ENCODE measurements at places on chromosomes 7 and 10.

- DNase-seq: no peak
These were observed 268.9 kb downstream of the ADK start for GRCh38 chr10:74419958-74420375.

DNA sequence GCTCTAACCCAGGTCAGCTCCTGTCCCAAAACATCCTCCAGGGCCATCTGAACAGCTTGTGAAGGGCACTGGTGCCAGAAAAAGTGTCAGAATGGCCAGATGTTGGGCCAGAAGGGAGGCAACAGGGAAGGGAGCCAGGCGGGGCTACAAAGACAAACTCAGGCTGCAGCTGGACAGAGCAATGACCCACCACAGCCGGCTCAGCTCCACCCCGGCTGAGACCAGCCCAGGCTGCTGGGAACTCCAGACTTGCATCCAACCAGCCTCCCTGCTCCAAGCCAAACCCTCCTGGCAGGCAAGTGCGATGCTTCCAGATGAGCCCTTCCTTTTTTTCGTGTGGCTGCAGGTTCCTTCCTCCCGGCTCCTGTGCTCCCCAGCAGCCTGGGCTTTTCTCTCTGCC lies 466.9 kb downstream of the PTPRN2 start:
- DNase-seq: no peak

GRCh38 chr10:12181065-12181775 lies 14.5 kb downstream of the NUDT5 start:
- DNase-seq: peak; percentile 43

- DNase-seq: no peak
These were observed 84.3 kb downstream of the CUL2 start for GRCh38 chr10:35005868-35006267.

DNA sequence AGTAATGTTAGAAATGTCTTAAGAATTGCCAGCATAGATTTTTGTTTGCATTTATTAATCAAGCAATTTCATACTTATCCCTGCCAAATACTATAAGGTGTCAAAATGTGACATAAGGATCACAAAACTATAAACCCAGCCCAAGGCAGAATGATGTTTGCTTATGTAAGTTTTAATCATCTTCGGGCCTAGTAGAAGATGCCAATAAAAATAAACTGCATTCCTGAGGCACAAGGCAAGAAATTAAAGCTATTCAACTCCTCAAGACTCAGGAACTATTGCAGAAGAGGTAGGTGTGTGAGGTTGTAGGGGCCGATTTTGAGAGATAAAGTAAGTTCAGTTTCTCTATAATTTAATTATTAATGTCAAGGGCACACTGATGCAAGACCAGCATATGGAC lies 189.4 kb upstream of the AHR start:
- no peak for DNase-seq

GRCh38 chr7:102270178-102270887 lies 16.3 kb upstream of the SH2B2 start:
- DNase-seq: no peak

DNA sequence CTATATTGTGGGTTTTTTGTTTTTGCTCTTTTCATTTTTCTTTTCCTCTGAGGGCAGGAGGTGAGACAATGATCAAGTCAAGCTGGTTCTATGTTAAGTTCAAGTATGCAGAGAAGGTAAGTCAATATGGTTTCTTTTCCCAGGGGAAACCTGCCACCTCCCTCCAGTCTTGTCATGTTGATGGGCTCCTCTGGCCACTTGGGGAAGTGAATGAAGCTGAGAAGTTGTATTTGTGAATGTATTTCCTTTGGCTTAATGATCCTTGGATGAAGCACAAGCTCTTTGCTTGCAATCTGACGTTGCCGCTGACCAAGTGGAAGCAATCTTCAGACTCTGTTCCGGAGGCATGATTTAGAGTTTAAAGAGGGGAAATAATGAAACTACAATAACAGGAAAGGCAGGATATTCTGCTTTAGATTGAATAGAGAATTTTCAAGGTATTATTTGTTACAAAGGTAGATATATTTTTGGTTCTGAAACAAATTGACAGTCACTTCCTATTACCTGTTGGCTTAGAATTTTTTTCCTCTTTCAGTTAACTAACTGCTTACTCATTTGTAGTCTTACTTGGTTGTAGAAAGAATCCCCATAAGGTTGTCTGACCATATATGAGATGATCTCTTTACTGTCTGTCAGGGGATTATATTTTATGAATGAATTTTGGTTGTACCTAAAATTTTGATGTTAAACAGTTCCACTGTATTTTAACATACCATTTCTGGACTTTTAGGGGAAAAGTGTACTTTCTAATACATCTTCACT lies 369.6 kb downstream of the AUTS2 start:
- DNase-seq: no peak

GRCh38 chr10:30510184-30510931 lies 76.4 kb downstream of the MAP3K8 start:
- no peak for DNase-seq

DNA sequence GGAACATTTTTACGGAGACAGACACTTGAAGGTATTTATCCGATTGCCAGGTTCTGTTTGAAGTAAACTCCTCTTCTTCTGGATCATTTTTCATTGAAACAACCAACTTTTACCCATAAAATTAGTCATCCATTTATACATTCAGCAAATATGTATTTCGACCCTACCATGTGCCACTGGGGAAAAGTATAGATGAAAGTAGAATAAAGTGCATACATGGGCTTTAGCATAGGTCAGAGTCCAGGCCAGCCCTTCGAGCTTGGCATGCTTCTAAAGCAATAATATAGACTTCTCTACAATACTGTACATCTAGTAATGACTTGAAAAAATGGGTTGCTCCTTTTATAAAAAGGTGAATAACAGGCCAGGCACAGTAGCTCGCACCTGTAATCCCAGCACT lies 10.1 kb downstream of the SLC25A16 start:
- no peak for DNase-seq

DNA sequence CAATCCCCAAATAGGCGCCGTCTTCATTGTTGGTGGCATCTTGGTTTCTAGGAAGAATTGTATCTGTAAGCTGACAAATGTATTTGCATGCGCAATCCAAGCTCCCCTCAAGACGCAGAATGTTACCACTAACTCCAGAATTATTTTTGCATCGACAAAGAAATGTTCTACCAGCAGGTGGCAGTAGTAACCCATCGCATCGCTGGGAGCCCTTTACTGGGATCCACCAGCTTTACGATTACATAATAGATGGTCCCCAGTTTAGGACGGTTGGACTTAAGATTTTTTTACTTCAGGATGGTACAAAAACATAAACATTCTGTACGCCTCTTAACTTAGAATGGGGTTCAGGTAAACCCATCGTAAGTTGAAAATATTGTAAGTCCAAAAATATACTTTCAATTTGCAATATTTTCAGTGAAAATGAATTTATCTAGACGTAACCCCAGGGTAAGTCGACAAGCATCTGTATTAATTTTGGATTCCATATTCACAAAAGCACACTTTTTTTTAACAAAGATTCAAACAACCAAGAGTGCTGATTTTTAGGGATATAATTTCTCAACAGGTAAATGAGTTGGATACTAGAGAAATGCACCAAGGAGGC lies 114.0 kb upstream of the COBL start:
- peak; percentile 2 for DNase-seq

DNA sequence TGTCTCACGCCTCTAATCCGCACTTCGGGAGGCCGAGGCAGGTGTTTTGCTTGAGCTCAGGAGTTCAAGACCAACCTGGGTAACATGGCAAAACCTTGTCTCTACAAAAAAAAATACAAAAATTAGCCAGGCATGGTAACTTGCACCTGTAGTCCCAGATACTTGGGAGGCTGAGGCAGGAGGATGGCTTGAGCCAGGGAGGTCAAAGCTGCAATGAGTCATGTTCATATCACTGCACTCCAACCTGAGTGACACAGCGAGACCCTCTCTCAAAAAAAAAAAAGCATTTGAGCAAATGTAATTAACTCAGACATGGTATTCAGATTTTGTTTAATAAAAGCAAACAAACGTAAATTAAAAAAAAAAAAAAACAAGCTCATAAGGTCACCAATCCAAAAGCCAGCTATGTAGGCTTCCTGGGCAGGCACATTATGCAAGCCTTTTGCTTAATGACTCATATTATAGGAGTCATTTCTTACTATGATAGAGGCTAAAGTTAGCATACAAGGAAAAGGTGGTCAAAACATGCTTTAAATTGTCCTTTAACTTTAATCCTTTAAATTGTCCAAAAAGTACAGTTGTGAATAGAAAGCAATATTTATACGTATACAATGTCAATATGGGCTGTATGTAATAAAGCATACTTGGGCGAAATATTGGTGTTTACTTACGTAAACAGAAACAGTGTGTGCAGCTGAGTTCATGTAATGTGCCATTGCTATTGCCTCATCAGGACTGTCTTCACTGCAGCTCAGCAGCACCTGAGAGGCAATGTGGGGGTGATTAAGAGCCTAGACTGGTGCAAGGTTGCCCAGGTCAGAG lies 13.0 kb downstream of the AKR1D1 start:
- DNase-seq: no peak

DNA sequence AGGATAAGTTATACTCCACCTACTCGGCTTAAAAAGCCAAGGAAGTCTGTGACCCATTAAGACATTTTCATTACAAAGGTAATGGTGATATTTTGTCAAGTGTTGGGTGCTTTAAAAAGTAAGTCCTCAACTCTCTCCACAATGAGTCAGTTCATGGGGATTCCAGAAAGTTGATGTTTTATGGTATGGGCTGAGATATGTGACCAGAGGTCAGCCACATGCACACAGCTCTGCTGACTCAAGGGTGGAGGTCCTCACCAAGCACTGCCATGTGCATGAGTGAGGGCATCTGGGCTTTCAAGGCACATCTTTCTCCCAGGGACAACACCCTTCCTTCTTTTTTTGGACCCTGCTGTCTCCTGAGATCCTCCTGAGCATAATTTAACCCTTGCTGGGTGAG lies 292.9 kb downstream of the PTEN start:
- DNase-seq: no peak

DNA sequence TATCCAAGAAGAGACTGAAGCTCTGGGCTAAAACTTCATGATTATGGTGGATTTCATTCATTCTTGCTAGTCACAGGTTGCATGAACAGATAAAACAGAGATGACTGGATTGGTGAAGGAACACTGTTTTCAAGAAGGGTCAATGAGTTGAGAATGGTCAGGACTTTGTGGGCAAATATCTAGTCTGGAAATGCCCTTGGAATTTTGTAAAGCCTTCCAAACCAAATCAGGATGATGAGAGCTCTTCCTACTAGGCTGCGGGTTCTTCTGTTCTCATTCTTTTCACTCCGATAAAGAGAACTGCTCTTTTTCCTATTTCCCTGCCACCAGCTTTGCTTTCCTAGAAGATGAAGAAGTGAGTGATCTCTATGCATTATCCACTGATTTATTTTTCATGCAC lies 171.4 kb downstream of the ARID5B start:
- no peak for DNase-seq

- no peak for DNase-seq
These were observed 102.3 kb upstream of the PPIF start for GRCh38 chr10:79244841-79245504.

DNA sequence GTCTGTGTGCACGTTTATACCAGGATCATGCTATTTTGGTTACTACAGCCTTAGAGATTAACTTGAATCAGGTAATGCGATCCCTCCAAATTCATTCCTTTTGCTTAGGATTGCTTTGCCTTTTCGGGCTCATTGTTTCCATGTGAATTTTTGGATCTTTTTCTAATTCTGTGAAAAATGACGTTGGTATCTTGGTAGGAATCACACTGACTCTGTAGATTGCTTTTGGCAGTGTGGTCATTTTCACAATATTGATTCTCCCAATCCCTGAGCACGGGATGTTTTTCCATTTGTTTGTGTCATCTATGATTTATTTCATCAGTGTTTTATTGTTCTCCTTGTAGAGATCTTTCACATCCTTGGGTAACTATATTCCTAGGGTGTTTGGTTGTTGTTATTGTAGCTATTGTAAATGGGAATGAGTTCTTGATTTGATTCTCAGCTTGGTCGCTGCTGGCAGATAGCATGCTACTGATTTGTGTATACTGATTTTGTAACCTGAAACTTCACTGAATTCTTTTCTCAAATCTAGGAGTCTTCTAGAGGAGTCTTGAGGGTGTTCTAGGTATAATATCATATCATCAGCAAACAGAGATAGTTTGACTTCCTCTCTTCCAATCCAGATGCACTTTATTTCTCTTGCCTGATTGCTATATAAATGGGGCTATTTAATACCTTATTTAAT lies 18.2 kb downstream of the SNX8 start:
- DNase-seq: no peak

GRCh38 chr10:113527211-113527906 lies 25.5 kb upstream of the HABP2 start:
- DNase-seq: no peak

- no peak for DNase-seq
These were observed 113.4 kb upstream of the AHR start for GRCh38 chr7:17184805-17185689.

- DNase-seq: no peak
These were observed 97.3 kb upstream of the KCNIP2 start for GRCh38 chr10:101940916-101941315.

DNA sequence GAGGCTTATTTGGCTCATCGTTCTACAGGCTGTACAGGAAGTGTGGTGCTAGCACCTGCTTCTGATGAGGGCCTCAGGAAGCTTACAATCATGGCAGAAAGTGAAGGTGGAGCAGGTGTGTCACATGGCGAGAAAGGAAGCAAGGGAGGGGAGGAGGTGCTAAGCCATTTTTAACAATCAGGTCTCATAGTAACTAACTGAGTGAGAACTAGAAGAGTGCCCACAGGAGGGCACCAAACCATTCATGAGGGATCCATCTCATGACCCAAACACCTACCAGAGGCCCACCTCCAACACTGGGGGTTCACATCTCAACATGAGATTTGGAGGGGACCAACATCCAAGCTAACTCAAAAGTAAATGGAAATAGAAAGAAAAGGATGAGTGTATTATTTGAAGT lies 78.1 kb downstream of the CXCL12 start:
- no peak for DNase-seq

DNA sequence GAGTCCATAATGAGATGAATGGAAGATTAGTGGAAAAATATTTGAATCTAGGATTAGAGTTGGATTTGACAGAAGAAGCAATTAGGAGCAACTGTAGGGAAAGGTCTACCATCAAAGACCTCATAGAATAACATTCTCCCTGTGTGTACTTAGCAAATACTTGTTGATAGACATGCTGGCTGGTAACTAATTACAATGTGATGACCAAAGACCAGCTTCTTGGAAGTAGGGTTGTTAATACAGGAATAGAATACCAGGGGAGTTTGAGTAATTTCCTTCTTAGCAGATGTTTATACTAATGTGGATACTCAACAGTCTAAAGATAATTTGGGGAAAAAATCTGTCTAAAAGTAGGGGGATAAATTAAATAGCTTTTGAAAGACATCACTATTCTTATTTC lies 357.5 kb upstream of the BMPER start:
- DNase-seq: no peak

- no peak for DNase-seq
These were observed 466.0 kb downstream of the KIF20B start for GRCh38 chr10:90167174-90168064.

- no peak for DNase-seq
These were observed 32.4 kb upstream of the COL1A2 start for GRCh38 chr7:94362276-94362675.

GRCh38 chr10:29922892-29923291 lies 136.5 kb downstream of the JCAD start:
- no peak for DNase-seq

GRCh38 chr10:86899670-86900276 lies 57.6 kb downstream of the MMRN2 start:
- peak; percentile 1 for DNase-seq

- no peak for DNase-seq
These were observed 89.1 kb downstream of the CELF2 start for GRCh38 chr10:11106621-11107374.

All from stimulated activated CD8-positive, alpha-beta memory T cell treated with anti-CD3 and anti-CD28 coated beads, Interleukin-2, amount 100 ng/mL, for 1 hour (primary cell).